ENCODE measurements at places on chromosomes 16 and 17.

- DNase-seq = no peak
Observed at GRCh38 chr17:82000803-82001570, 21.7 kb downstream of the CENPX start.

DNA sequence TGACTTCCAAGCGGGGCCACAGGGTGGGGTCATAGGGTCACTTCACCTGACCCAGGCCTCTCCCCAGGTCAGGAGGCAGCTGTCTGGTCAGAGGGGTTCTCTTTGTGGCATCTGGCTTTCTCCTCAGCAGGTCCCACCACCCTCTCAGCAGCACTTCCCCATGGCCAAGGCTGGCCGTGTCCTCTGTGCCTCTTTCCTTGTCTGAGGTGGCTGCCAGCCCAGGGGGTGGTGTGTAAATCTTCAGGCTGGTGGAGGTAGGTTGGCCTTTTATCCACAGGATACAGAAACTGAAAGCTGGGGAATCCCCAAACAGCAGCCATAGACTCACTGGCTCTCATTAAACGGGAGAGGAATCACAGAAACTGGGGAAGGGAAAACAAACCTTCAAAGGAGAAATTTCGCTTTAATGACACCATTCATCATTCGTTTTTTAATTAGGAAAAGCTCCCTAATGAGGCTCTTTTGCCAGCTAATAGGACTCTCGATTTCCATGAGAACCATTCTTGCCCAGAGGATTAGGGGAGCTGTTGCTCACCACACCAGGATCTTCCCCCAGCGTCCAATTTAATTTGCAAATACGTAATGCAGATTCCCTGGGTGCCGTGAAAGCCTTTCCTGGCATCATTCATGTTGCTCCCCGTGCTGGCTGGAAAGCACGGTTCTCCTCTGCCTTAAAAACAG, 18.0 kb downstream of the C17orf75 start:
- no peak for DNase-seq

- DNase-seq = no peak
Observed at GRCh38 chr17:50668838-50669581, 34.3 kb downstream of the ABCC3 start.

DNA sequence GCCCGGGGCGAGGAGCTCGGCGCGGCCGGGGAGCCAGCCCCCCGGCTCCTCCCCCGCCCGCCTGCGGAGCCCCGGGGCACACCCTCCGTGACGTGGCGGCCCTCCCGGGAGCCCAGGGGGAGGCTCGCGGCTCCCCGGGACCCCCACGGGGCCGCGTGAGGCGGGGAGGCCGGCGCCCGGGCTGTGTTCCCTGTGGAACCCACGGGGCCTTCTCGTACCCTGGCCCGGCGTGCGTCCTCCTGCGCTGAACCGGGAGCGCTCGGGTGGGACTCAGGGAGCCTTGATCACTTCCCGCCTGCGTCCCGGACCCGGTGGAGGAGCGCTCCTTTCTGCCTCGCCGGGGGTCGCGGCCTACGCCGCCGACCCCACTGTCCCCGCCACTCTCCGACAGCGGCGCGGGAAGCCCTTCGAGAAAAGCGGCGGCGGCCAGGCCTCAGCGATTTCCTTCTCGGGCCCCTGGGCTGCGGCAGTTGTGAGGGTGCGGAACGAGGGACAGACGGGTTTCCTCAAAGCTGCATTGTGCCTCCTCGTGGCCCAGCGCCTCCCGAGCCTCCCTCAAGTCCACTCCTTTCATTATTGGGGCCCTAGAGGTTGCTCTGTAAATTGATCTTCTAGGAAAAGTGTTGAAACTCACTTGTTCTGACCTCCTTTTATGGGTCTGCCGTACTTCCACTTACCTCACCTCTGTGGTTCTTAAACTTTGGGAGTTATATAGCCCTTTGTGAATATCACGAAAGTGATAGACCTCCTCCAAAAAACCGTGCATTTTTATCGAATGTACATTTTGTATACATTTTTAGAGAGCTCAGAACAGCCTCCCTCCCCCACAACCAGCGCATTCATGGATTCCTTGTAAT, 597 bp downstream of the LIG3 start:
- peak; percentile 80 for DNase-seq

DNA sequence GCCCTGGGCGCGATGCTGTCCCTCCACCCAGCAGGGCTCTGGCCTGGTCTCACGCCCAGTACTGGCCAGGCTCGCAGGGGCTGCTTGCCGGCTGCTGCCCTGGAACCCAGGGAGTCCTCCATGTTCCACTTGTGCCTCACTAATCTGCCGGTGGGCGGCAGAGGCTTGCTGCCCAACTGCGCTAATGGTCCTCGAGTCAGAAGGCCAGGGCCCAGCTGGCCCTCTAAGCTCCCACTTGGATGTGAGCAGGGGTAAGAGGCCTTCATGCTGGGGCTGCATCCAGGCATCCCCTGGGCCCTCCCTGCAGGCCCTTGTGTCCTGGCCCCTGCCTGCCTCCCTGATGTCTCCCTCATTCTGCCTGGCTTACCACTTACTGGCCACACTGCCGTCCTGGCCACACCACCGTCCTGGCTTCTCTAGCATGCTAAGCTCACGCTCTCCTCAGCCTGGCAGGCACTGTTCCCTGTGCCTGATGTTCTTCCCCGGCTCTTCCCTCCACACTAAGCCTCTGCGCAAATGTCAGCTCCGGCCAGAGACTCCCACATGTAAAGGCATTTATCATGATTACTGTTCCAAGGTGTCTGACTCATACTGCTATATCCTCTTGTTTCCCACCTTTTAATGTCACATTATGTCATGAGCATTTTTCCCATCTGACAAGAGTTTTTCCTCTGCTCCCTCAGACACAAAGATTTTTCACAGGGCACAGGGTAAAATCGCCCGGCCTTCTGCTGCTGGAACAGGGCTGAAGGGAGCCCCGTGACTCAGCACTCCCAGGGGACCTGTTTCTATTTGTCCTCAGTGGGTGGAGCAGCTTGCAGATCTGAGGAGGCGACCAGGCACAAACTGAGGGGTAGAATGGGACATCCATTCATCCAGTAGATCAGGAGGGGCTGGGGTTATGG, 15.9 kb downstream of the B9D1 start:
- DNase-seq = peak; percentile 94

DNA sequence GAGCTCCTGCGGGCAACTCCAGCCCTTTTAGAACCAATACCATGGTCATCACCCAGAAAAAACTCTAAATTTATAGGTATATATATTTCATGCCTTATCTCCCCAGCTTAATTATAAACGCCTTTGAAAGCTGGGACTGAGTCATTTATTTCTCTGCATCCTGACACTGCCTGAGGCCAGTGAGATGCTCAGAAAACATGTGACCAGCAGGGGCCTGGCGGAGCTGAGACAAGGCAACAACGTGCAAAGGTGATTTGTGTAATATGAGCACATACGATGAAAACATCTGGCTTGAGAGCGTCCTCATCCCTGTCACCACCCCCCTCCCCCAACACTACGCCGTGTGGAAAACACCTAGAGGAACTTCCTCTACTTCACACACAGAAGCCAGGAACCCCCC, 22.7 kb downstream of the NXN start:
- DNase-seq = no peak

DNA sequence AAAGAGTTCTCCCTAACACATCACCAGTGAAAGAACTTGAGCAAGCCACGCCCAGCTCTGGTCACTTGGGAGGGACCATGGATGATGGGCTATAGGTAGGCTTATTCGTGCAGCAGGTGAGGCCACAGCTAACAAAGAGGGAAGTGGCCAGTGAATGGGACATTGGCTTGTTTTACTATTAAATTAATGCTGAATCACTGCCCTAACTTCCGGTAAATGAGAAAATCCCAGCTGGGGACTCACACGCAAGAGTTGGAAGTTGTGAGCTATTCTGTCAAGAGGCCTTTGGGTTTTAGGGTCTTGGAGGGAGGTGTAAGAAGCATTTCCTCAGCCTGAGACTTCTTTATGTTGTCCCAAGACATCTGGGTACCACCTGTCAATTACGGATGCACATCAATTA, 315.3 kb downstream of the XYLT1 start:
- DNase-seq = no peak

GRCh38 chr17:13704333-13704732, 102.6 kb upstream of the HS3ST3A1 start:
- DNase-seq = no peak

GRCh38 chr16:14286368-14287230, 215.5 kb downstream of the MRTFB start:
- DNase-seq = no peak

GRCh38 chr16:16171332-16171919, 51.9 kb downstream of the ABCC6 start:
- no peak for DNase-seq

DNA sequence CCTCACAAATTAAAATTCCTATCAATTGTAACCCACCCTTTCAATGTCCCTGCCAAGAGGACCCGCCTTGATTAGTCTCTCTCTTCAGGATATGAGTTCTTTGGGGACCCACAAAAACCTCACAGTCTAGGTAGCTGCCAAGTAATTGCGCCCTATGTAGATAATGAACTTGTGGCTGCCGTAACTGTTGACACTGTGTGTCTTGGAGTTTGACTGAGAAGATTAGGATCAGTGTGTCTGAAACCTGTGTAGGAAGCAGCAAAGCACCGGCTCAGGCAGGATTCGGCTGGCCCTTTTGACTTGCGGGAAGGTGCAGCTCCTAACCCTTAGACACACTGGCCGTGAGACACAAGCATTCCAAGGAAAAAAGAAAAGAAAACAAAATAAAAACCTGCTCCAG, 17.8 kb upstream of the SLC6A4 start:
- no peak for DNase-seq

GRCh38 chr17:10748531-10749181, 18.8 kb upstream of the TMEM220 start:
- DNase-seq = no peak

DNA sequence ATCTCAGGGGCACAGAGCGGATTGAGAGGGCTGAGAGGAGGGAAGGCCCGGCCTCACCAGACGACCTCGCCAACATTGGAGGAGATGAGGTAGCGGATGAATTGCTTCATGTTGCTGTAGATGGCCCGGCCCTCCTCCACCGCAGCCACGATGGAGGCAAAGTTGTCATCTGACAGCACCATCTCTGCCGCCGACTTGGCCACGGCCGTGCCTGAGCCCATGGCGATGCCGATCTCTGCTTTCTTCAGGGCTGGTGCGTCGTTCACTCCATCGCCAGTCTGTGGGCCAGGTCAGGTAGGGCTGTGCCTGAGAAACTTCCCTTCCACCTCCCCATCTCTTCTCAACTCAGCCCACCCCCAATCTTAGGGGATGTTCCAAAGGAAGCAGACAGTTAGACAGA, 21.1 kb upstream of the P2RX1 start:
- DNase-seq = no peak

- peak; percentile 81 for DNase-seq
Observed at GRCh38 chr16:28291651-28292626, at the start of gene SBK1. TSS of gene SBK1 (plus strand) at chr16:28292525. CDS start at chr16:28317392, 24,867 bp downstream.

DNA sequence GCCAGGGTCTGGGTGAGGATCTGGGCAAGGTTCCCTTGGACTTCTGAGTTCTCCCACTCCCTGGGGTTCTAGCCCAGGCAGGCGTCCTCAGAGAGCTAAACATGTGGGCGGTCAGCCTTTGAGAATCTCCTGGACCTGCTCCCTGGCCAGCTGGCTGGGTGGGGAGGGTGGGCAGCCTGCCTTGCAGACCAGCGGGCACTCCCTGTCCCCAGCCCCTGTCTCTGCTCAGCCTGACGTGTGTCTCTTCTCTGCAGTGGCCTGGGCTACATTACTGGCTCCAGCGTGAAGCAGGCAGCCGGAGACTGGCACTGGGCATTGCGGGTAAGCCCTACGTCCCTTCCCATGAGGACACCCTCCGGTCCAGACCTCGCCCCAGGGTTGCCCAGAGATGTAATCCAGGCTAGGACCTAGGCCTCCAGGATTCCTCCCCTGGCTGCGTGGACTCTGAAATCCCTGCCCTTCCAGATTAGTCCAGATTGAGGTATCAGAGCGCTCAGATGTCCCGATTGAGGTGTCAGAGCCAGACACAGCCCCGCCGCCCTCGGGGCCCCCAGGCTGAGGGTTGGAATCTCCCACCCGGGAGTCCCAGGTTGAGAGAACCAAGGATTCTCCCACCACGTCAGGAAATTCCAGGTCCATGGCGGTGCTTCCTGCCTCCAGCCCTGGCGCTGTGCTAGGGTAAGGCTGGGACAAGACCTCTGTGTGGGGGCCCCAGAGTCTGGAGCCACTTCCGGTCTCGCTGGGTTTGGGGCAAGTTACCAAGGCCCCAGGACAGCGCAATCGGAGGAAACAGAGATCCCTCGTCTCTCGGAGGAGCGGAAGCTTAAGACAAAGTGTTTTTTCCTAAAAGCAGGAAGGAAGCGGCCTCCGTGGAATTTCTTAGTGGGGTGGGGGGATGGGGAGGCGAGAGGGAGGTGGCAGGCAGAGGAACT, 24.1 kb downstream of the MYBBP1A start:
- no peak for DNase-seq

DNA sequence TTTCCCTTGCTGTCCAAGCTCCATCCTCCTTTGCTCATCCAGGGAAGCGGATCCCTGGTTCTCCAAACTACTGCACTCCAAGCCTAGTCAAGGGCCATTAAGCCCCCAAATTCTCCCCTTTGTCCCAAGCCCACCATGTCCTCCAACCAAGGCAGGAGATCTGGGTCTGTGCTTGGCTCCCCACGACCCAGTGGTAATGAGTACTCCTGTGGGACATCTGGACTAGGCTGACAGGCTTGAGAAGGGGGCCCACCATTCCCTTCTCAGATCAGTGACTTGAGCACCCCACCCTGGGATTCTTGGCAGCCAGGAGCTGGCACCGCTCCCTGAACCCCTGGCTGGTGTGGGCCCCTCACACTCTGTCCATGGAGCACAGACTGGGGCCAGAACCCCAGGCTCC, 17.1 kb downstream of the OSBPL7 start:
- no peak for DNase-seq

GRCh38 chr17:29581583-29582253, 7.7 kb downstream of the GIT1 start:
- peak; percentile 57 for DNase-seq

DNA sequence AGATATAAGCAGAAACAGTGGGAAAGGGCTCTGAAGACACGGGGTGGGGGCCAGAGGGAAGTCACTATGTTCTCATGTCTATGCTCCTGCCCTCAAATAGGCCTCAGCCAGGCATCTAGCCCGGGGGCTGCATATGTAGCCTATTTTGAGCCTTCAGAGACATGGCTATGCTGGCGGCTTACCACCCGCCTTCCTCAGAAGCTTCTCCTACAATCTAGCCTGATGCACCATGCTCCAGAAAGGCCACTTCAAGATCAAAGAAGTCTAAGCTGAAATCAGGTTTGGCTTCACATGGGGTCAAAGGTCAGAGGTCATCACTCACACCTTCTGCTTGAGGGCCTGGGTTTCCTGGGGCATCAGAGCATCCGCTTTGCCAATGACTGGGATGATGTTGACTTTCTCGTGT, 1.6 kb downstream of the SEPTIN1 start:
- DNase-seq = no peak

All from NCI-H1436 (cell line).